Activated CD8-positive, alpha-beta memory T cell treated with anti-CD3 and anti-CD28 coated beads for 1 hour (primary cell): ENCODE measurements at places on chromosomes 7 and 10.

- DNase-seq = no peak
These were observed 32.4 kb downstream of the CRHR2 start for GRCh38 chr7:30649717-30650420.

- no peak for DNase-seq
These were observed 8.0 kb downstream of the CDK13 start for GRCh38 chr7:39958038-39958437.

GRCh38 chr7:159120540-159120919 lies 24.1 kb downstream of the VIPR2 start:
- no peak for DNase-seq

DNA sequence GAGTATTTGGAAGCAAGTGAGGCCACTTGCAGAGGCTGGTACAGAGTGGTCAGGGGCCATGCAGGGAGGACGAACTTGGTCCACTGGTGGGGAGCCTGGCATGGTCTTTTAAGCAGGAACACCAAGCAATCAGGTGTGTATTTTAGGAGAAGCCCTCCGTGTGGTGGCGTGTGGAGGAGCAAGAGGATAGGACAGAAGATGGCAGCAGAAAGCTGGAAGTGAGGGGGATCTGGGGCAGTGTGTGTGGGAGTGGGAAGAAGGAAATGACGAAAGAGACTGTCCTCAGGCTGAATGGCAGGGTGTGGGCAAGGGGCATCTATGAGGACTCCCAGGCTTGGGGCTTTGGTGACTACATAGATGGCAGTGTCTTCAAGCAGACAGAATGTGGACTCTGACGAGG lies 51.2 kb downstream of the TEX36 start:
- no peak for DNase-seq

DNA sequence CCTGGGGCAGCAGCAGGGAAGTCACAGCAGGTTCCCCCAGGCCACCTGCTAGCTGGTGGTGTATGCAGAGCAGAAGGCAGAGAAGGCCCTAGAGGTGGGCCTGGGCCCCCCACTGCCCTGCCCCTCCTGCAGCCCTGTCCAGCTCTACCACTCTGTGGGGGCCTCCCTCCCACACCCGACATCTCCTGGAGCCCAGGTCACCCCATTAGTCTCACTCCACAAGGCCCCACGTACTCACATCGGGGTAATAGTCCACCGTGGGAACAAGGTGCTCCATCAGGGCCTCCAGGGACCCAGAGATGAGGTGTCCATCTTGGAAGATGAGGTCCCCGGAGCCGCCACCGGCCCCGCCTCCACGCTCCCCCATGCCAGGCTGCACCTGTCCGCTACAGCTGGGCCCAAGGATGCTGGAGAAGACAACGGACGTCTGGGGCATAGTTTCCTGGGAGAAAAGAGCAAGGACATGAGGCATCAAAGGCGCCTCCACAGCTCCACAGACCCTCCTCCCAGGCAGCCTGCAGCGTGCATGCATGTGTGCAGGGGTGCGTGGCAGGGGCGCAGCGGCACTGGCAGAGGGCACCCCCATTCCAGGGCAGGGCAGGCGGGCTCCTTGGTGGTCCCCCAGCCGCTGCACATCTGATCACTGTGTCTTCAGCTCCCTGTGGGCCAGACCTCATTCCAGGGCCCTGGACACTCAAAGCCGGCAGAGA lies 61.0 kb downstream of the RASGEF1A start:
- DNase-seq = no peak

DNA sequence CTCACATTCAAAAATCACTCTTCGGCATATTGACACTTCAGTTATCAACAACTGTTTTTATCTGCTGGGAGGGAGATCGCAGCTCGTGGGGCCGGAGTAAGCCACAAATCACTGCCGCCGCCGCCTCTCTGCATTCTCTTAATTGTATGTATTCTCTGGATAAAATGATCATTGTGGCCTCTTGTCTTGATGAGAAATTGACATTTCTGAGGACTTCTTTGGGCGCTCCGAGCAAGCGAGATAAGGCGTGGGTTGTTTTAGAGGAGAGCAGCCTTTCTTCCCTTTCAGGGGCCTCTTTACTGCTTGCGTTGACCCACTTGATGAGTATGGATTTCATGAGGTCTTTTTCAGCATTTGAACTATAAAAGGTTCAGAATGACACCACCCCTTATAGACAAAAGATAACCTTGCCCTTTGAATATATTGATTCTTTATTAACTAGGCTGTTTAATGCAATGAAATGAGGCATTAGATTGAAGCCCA lies 130.6 kb downstream of the EBF3 start:
- DNase-seq = no peak

- no peak for DNase-seq
These were observed 15.6 kb upstream of the SH3PXD2A start for GRCh38 chr10:103871006-103871405.

DNA sequence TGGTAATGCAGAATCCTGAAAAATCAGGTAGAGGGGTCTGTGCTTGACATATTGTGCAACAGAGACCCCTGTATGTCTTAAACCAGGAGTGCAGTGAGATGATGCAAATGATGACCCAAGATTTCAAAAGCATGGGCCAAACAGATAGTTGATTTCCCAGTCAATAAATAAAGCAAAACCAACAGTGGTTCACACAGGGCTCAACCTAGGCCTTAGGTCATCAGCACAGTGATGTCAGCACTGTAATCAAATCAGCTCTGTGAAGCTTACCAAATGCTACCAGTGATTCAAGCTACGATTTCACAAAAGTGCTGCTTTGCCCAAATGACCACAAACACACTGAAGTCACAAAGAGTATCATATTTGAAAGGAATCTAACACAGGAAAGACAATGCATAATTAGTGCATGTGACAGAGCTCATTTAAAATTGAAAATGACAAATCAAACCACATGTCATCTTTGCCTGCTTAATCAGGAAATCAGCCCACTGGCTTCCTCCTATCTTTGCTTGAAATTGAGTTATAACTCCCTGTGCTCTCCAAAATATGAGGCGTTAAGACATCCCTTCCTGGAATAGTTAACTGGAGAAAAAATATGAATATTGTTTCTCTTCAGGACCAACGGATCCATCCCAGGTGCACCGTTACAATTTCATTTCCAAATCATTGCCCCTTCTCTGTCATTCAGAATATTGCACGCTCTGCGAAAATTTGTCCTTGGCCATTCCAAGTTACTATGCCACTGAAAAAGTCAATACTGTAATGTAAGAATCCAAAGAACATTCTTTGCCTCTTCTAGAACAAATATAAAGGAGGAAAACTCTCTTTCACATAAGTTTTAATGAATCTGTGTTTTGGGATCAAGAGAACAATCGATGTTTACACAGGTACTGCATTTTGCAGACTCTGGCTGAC lies 41.9 kb upstream of the ASL start:
- no peak for DNase-seq
